Myometrial cell (primary cell): ENCODE measurements at places on chromosomes 6 and 20. TPM values are rescaled to one million over a fixed set of nuclear protein-coding genes. Genes with fewer than 3 reads are reported as not detected.

The ZNF133 gene
- 8.2 and 13.8 TPM in 2 replicates for total RNA-seq

The UBE2V1 gene
- total RNA-seq, result 55.4 and 65.7 TPM in 2 replicates

The RSPO3 gene
- not detected in 2 replicates for total RNA-seq

The TGM3 gene
- total RNA-seq, result not detected in 2 replicates

The RSPH4A gene
- under 0.01 TPM in 1 of 2 replicates, not detected in the other for total RNA-seq

The KATNA1 gene
- total RNA-seq, result 23.7 and 24.5 TPM in 2 replicates

The NSFL1C gene
- 42.0 and 67.7 TPM in 2 replicates for total RNA-seq

The KCNS1 gene
- 0.71 TPM in 1 of 2 replicates, not detected in the other for total RNA-seq

The TRIM15 gene
- not detected in 2 replicates for total RNA-seq

The GCM1 gene
- total RNA-seq, result not detected in 2 replicates

The KCNQ5 gene
- 0.29 and 0.53 TPM in 2 replicates for total RNA-seq

The PNLDC1 gene
- total RNA-seq, result 0.18 and 0.86 TPM in 2 replicates

The MMP24 gene
- total RNA-seq, result 0.53 and 0.86 TPM in 2 replicates

The SLC22A1 gene
- total RNA-seq, result not detected in 2 replicates

The PKHD1 gene
- total RNA-seq, result not detected in 2 replicates

The SLC35D3 gene
- not detected in 2 replicates for total RNA-seq

The TBP gene
- total RNA-seq, result 16.8 and 17.3 TPM in 2 replicates

The BNIP5 gene
- total RNA-seq, result not detected in 2 replicates

The C2 gene
- 1.4 and 2.0 TPM in 2 replicates for total RNA-seq

The LGSN gene
- total RNA-seq, result not detected in 2 replicates

The TSPO2 gene
- total RNA-seq, result not detected in 2 replicates

The BAG2 gene
- total RNA-seq, result 21.6 and 23.7 TPM in 2 replicates
